Endothelial cell of umbilical vein (primary cell): ENCODE measurements at places on chromosomes 3 and 15. TPM values are rescaled to one million over a fixed set of nuclear protein-coding genes. Genes with fewer than 3 reads are reported as not detected.

- DNase-seq = no peak
These were observed at the start of gene CHRD for GRCh38 chr3:184379358-184380184. Gene CHRD (plus strand): TSS chr3:184380054. CDS start chr3:184380319, 265 bp downstream.

DNA sequence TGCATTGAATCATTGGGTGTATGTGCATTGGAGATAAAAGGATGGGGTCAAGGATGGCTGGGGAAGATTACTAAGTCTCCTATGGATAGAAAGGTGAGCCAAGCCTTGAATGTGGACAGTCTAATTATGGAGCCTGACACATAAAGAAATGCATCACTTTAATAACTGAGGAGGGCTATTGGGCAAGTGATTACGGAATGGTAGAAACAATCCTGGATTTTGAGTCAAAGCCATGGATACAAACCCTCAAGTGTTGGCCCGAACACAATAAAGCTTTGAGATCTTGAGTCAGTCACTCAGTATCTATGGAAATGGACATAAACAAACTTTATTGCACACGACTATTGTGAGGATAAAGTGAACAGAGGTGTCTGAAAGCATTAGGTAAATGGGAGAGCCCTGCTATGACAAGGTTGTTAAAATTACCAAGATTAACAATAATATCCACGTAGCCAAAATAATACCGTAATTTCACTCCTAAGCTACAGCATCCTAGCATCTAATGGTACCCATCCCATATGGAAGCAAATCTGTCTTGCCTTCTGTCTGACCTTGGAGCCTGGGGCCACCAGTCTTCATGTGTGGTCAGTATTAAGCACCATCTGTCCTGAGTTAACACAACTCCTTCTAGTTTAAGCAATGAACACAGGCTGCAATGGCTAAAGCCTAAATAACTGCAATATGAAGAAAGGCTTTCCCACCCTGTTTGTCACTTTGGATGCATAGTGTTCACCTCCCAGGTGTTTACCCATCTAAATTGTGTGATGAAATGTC, 136.9 kb upstream of the PRICKLE2 start:
- DNase-seq = no peak

- DNase-seq = no peak
These were observed 14.2 kb downstream of the MYO5C start for GRCh38 chr15:52281085-52282035.

DNA sequence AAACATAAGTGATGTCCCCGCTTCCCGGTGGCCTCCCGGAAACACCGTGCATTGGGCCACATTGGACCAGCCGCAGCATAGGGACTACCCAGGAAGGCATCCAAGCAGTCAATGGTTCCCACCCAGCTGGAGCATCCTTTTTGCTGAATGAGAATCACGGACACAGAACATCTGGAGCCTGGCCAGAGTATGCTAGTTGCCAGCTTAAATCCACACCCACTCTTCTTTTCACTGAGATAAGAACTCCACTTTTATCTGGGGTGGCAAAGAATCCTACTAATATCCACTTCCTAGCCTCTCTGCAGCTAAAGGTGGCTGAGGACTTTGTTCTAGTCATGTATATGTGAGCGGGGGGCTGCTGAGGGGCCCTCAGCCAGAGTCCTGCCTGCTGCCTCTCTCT, 95.2 kb upstream of the PLXNA1 start:
- DNase-seq = no peak

GRCh38 chr3:13234666-13235065, 161.4 kb upstream of the IQSEC1 start:
- no peak for DNase-seq

DNA sequence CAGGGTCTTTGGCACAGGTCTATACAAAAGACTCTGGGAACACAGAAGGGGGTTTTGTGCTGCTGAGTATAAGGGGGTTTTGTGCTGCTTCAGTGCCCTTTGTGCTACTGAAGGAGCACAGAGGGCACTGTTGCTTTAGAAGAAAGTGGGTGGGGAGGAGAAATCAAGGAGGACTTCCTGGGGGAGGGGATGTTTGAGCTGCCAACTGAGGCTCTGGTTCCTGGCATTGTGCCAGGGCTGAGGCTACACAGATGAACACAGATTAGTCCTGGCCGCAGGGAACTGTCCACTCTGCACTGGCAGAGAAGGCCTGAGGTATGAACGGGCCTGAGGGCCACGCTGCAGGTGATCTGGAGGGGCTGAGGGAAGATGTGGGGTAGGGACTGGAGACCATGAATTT, 32.2 kb upstream of the SEC13 start:
- no peak for DNase-seq

DNA sequence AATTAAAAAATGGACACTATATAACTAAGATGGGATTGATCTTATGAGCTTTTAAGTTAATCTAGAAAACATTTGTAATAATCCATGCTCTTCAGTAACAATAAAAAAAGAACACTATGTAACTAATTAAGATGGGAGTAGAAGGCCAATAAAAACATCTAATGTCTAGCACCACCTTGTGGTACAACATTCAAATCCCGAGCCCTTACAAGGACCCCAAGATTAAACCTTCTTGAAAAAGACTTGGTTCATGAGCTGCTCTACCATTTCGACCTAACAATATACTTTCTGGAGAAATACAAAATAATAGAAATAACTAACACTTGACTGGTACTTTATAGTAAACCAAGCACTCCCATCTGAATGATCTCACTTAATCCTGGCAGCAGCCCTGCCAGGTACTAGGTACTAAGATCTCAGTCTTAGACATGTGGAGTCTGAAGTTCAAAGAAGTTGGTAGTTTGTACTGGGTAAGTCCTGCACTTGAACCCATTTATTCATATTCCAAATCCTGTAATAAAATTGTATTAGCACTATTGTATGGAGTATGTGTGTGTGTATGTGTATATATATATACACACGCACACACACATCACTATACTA, 21.8 kb downstream of the METTL6 start:
- peak; percentile 71 for DNase-seq

GRCh38 chr15:67085237-67085817, 19.9 kb downstream of the SMAD3 start:
- no peak for DNase-seq

DNA sequence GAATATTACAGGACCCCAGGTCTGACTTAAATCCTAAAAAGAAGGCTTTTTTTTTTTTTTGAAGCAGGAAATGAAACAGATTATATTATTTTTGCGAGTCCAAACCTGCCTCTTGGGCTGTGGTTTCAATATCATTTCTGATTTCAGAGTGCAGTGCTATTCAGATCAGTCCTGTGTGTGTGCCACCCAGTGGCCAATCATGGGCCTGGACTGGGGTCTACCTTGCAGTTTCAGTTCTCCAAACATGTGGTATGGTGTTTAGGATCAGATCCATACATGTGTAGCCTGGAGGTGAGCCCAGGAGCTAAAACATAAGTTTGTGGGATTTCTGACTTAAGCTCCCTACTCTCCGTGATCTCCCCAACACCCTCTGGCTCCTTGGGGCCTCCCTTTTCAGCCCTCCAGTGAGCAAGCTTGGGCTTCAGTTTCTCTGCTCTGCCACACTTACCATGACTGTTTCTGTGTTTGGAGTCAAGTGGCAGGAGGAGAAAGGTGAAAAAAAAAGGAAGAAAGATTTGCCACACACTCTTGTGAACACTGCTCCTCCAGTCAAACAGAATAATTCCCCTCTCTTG, 12.1 kb upstream of the THSD4 start:
- DNase-seq = peak; percentile 38

- DNase-seq = no peak
These were observed 87.9 kb downstream of the DNAJB8 start for GRCh38 chr3:128378631-128379347.

DNA sequence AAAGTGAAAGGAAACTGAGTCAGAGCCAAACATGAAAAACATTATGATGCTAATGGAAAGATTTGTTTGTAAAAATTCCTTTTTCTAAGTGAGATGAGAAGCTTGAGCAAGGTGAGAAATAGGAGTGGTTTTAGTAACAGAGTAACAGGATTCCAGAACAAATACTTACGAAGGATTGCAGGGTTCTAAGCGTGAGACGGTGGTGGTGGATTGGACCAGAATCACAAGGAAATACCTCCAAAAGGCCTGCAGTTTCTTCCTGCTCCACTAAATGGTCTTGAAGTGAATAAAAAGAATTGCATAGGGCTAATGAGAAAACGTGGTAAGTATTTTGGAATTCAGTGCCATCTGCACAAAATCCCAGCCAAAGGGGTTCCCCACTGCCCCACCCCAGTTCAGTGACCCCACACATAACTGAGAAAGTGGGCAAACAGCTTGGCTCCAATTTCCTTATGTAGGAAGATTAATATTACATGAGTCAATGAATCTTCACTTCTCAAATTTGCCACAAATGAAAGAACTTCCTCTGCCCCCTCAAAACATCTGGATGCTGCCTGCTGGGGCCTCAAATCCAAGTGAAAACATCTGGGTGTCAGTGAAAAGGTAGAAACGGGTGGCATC, 283.8 kb upstream of the NR2F2 start:
- no peak for DNase-seq

DNA sequence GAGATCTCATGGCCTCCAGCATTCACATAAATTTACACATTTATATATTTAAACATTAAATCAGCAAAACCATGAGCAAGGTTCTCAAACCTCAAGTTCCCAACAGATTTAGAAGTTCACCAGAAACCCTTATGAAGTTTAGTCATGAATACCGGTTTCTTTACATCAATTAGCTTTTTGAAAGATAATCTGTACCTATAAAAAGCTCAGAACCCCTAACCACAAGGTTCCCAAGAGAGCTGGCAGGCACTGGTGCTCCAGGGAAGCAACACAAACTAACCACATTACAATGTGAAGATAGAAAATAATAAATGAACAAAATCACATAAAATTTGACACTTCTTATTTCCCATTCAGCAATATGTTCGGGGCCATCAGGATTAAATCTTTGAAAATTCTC, 150.9 kb downstream of the FBN1 start:
- no peak for DNase-seq

DNA sequence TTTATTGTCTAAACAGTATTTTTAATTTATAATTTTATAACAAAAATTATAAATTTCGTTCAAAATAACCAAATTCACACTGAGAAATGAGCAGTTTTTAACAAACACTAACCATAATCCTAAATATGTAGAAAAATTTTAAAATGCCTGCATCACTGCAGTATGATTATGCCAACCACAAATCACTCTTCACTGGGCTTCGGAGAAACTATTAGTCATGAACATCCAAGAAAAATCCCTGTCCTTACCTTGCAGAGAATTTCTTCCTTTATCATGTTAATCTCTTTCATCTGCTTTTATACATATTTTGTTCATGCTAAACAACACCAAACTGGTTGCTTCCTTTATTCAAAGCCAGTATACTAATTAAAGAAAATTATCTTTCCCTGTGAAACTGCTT, 511.0 kb upstream of the ALCAM start:
- no peak for DNase-seq

DNA sequence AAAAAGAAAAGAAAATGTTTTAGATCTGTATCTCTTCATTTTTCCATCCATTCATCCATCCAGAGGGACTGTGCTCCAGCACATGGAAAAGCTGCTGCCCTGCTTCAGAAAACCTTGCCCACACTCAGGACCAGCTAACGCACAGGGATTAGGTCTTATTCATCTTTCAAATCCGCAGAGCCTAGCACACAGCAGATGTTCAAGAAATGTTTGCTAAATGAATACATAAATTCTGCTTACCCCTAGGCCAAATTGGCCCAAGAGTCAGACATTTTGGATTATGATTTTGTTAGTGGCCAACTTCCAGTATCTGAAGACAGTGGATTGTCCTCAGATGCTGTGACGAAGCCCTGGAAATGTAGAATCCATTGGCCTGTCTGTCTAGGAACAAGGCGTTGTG, 71.4 kb downstream of the GHSR start:
- DNase-seq = no peak

Gene FGF7
- total RNA-seq = not detected in 2 replicates

Gene CACNA2D2
- total RNA-seq = not detected in 2 replicates

Gene TMEM212
- not detected in 2 replicates for total RNA-seq

Gene AP3B2
- total RNA-seq = not detected in 2 replicates

Gene MOBP
- 0.44 and 2.0 TPM in 2 replicates for total RNA-seq

Gene CRABP1
- not detected in 2 replicates for total RNA-seq

Gene MAGEL2
- total RNA-seq = not detected in 2 replicates

Gene TAGLN3
- total RNA-seq = not detected in 2 replicates

Gene ZNF860
- total RNA-seq = 0.73 and 1.0 TPM in 2 replicates

Gene IL17RD
- total RNA-seq = 0.93 and 0.97 TPM in 2 replicates

Gene THRB
- 0.18 TPM in 1 of 2 replicates, not detected in the other for total RNA-seq

Gene TICRR
- total RNA-seq = 19.4 and 20.5 TPM in 2 replicates
